Right renal cortex interstitium (tissue), 3 donors: ENCODE measurements at places on chromosomes 7 and 10.

DNA sequence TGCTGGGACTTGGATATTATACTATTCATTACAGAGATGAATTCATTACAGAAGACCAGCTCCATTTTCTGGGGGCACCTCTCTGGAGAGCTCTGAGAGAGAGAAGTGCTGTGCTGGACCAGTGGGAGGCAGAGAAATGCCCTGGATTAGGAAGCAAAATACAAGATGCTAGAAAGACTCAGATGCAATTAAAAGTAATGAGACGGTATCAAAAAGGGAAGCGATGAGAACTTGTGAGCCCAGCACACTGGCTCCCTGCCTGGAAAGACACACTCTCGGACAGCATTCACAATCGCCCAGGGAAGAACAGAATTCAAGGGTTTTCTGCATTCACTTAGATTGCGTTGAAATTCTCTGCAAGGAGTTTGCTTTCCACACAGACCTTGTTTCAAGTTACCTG lies 3.5 kb upstream of the FRAT2 start:
- DNase-seq: no peak

GRCh38 chr10:32961895-32962369 lies 3.9 kb upstream of the ITGB1 start:
- DNase-seq: no peak

DNA sequence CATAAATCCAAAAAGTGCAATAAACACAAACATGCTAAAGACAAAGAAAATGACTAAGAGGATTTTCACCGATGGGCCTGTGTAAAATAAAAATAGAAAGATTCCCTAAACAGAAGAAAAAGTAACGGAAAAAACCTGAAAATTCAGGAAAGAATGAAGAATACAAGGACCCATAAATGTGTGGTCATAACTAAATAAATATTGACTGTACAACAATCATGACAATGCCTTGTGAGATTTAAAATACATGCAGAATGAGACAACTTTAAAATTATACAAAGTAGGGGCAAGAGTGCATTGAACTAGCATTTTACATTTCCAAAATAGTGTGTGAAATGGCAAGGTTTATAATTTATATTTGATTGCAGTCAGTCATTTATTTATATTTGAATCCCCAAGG lies 409.1 kb upstream of the ANKRD30A start:
- no peak for DNase-seq

- no peak for DNase-seq
These were observed 221.4 kb downstream of the GATA3 start for GRCh38 chr10:8275911-8276310.

DNA sequence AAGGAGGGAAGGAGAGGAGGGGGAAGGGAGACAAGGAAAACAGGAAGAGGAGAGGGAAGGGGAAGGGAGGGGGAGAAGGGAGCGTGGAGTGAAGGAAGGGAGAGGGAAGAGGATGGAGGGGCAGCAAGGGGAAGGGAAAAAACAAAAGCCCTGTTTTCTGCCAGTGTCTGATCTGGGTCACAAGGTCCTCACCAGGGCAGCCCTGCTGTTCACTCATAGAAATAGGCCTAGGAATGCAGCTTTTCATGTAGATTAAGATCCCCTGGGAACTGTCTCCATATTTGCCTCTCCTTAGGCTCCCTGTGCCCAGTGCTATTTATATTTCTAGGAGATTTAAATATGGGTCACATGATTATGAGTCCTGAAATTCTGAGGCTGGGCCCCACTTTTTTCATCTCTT lies 790.7 kb downstream of the TNS3 start:
- no peak for DNase-seq

GRCh38 chr10:44874166-44874565 lies 37.0 kb upstream of the TMEM72 start:
- no peak for DNase-seq

GRCh38 chr10:74189999-74190421 lies 39.0 kb downstream of the ADK start:
- no peak for DNase-seq

- no peak for DNase-seq
These were observed 49.9 kb downstream of the ARMC3 start for GRCh38 chr10:22977751-22978150.

- peak; percentile 17 for DNase-seq
These were observed 53.7 kb upstream of the DPYSL4 start for GRCh38 chr10:132133005-132133404.

GRCh38 chr10:90447831-90448230 lies 410.0 kb downstream of the HTR7 start:
- no peak for DNase-seq

- DNase-seq: no peak
These were observed 1.3 kb upstream of the PRKAG2 start for GRCh38 chr7:151877911-151878835.

DNA sequence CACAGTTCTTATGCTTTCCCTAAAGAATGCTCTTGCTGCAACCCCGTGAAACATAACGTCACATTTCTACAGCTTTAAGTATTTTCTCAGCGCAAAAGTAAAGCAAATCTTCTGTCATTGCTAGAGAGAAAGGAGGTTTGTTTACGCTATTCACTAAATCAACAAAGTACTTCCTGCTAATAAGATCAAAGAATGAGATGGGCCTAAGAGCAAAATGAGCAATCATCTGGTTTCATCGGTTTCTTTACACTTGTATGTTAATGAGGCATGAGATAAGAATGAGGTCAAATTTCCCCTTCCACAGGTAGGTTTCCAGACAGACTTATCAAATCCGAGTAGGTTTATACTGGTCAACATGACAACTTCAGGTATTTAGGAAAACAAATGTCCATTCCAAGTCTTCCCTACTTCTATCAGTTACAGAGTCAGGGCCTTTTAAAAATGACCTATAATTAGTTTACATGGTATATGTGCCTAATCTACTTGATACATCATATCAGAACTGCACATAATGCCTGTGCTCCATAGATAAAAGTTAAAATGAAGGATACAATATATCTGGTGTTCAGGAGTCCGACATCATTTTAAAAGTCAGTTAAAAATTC lies 8.4 kb downstream of the USP6NL start:
- DNase-seq: no peak

DNA sequence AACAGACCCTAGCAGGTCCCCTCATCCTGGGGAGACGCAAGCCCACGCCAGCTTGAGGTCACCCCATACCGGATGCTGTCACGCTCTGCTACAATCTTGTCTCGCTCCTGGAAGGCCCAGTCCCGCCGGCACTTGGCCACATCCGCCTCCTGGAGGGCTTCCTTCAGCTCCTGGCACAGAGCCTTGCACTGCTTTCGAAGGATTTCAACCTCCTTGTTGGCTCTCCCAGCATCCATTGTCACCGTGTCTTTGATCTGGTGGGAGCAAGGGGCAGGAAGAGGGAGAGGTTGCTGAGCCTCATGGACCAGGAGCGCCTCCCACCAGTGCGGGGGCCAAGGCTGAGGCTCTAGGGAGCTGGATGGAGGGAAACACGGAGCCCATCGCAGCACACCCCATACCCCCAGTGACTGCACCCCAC lies 90.9 kb downstream of the DLG5 start:
- DNase-seq: no peak

DNA sequence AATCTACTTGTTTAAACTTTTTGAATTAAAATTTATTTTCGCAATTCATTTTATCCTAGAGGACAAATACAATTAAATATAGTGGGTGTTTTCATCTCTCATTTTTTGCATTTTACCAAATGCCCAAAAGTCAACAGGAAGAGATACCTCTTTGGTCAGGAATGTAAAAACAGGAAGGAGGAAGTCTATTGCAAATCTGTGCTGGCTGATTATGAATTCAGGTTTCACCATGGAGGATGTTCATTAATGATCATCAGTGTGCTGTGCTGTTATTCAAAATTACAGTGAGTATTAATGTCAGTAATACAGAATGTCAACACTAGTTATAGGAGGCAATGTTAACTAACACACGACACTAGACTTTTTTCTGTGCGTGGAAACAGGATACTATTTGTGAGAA lies 24.7 kb downstream of the EXOC6 start:
- no peak for DNase-seq

GRCh38 chr10:63671317-63671937 lies 150.2 kb downstream of the REEP3 start:
- DNase-seq: no peak

DNA sequence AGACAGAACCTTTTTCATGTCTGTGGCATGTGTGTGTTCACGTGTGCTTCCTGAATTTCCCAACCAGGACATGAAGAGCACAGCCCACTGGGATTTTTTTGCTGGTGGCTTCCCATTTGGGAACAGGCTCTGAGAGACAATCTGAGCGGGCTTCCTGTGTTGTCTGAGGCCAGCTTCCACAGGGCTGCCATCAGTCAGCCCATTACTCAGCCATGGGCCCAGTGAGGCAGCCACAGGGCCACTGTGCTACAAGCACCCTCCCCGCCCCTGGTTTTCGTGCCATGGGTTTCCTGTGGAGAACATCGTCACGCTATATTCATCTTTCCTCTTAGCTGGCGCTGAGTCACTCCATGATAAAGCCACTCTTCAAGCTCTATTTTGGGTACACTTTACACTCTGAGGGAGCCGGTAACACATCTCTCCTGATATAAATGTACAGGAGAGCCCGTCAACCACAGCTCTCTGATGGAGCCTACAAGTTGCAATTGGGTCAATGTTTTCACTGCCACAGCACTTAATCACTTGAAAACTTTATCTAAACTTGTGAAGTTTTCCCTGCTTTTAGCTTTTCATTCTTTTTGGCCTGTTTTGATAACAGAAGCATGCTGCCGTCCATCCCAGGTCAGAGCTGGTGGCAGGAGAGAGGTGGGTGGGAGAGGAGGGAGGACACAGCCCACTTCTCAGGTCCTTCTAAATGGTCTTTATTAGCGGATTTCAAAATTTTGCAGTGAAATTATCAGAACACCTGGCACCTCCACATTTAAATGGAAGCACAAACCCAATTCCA lies 96.9 kb downstream of the HIPK2 start:
- DNase-seq: no peak

DNA sequence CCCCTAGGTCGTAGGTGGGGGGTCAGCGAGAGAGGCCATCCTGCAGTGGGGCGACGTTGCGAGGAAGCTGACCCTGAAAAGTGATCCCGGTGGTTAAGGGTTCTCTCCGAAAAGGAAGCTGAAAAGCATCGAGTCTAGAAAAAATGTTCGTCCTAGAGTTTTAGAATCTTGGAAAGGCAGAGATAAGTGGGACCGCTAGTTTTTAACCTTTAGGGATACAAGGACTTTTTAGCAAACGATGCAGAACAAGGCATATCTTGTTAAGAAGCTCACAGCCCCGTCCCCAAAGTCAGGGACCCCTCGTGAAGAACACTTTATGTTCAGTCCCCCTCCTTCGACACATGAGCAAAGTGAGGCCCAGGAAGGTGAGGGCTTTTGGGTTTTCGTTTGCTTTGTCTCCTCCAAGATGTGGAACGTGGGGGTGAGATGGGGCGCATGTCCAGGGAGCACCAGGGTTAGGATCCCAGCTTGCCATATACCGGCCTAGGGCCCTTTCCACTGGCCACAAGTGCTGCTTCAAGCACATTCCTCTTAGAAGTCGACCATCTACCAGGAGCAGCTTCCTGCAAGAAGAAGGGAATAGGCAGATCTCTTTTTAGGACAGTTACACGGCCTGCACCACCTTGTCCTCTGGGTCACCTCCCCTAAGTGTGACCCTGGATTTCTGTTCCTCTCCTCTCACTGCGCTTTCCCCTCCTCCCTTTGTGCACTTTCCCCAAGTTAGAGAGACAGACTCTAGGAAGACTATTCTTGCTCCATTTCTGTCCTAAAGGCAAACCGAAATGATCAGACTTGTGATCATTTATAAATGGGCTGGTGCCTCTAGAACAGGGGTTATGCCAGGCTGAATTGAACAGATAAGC lies 969 bp downstream of the SLC35G1 start:
- DNase-seq: no peak

DNA sequence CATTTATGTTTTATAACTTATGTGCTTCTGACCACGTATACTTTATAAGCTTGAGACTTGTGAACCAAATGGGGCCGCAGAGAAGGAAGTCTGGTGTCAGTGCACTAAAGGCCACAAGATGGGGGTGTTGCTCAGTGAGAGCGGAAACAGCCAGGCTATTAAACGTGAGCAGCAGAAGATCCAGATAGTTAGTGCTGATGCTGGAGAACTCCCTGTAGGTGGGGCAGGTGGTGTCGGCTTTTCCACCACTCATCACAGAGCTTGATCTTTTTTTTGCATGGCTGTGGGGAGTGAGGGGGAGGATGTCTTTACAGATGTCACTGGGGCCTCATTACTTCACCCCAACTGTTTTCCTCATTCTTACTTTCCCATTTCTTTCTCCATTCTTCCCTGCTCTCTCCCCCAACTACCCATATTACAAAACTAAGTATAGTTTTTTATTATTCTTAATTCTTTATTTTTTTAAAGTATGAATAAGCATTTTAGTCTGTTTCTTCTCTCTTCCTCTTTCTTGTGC lies 34.7 kb downstream of the ACADSB start:
- peak; percentile 52 for DNase-seq
